Neural progenitor cell (in vitro differentiated cells): ENCODE measurements at places on chromosomes 16 and 17. TPM values are rescaled to one million over a fixed set of nuclear protein-coding genes. Genes with fewer than 3 reads are reported as not detected.

The MYH8 gene
- not detected in 2 replicates for total RNA-seq

The SIAH1 gene
- total RNA-seq = 50.0 and 73.9 TPM in 2 replicates

The DLX4 gene
- total RNA-seq = 0.53 TPM in 1 of 2 replicates, not detected in the other

The ABI3 gene
- total RNA-seq = not detected in 2 replicates

The PHF12 gene
- total RNA-seq = 49.1 and 54.3 TPM in 2 replicates

The TBC1D3I gene
- total RNA-seq = 0.22 TPM in 1 of 2 replicates, not detected in the other

The LITAFD gene
- not detected in 2 replicates for total RNA-seq

The ACE gene
- 0.22 TPM in 1 of 2 replicates, not detected in the other for total RNA-seq

DNA sequence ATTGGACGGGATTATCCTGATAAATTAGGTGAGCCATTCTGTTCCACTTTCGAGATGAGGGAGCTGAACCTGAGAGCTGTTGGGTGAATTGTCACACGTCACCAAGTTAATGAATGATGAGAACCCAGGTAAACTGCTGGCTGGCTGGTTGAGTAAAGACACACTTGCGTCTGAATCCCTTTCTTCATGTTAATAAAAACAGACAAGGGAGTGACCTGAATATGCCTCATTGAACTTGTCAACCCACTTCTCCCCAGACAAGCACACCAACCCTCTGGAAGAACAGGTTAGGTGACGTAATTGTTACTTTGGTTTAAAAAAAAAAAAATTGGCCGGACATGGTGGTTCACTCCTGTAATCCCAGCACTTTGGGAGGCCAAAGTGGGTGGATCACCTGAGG is 400.9 kb upstream of the CDH5 start:
- H3K27ac ChIP-seq = no peak overlapping the region
- no peak for DNase-seq
- H3K4me1 ChIP-seq = peaks cover 4% of the 10 kb centered on the region
- no peaks in the 10 kb centered on the region for H3K27me3 ChIP-seq
- H3K4me3 ChIP-seq = no peak overlapping the region
- no peaks in the 10 kb centered on the region for H3K36me3 ChIP-seq

DNA sequence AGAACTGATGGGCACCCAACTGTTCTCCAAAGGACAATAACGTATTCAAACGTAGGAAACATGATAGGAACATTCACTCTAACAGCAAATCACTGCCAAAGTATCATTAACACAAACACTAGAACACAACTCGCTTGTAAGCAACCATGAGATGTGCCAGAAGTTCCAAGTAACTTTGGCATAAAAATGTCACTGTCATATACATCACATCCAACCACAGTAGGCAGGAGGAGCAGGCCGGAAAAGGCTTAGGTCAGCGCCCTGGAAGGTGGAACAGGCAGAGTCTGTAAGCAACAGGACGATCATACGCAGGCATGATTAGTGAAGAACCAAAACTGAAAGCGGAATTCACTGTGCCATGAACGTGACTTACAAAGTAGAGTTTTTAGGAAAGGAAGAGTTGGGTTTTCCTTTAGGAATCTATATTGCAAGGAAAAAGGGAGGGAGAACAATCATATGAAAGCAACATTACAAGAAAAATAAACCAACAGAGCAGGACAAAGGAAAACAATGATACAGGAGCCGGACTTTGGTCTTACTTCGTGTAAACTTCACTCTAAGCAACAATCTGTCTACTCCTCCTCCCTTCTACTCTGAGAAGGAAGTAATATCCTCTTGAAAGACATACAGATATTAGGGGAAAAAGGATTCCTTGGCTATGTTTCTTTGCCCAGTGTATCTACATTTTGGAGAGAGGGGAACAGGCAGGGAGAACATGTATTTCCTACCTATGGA is 52.3 kb downstream of the YWHAE start:
- peak overlapping the region; percentile 75 for H3K27ac ChIP-seq
- no peak for DNase-seq
- H3K27me3 ChIP-seq = no peaks in the 10 kb centered on the region
- H3K36me3 ChIP-seq = peaks cover 10% of the 10 kb centered on the region

DNA sequence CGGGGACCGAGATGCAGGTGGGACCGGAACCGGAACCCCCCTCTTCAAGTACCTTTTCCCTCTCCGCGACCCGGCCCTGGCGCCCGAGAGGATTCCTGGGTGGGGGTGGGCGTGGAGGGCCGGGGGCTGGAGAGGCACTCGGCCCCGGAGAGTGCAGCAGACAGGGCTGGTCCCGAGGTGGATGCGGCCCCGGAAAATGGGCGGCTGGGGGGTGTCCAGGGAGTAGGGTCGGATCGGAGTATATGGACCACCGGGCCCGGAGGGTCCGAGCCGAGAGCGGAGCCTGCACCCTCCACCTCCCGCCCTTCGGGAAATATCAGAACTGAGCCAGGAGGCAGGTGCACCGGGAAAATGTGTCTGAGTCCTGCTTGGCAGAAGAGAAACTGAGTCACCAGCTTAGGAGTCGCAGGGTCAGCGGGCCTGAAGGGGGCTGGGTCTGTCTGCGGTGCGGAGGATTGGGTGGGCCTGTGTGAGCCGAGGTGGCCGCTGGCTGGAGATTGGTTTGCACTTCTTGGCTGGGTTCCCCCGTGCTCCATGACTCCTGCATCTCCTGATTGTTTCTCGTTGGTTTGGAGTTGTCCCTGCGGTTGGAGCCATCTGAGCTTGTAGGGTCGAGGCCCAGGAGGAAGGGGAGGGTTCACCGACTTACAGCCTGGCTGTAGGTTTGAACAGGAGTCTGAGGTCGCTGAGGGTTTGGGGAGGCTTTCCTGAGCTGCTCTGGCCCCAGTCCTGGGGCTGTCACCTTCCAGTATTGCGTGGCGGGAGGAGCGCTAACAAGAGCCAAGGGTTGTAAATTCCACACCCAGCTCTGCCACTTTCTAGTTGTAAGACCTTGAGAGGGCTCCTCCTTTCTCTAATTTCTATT is 518 bp downstream of the SH2B1 start:
- no peaks in the 10 kb centered on the region for H3K36me3 ChIP-seq
- no peaks in the 10 kb centered on the region for H3K4me1 ChIP-seq
- peak overlapping the region; percentile 98 for H3K27ac ChIP-seq
- H3K27me3 ChIP-seq = no peaks in the 10 kb centered on the region
- DNase-seq = peak; percentile 39
- H3K4me3 ChIP-seq = peak overlapping the region; percentile 95

DNA sequence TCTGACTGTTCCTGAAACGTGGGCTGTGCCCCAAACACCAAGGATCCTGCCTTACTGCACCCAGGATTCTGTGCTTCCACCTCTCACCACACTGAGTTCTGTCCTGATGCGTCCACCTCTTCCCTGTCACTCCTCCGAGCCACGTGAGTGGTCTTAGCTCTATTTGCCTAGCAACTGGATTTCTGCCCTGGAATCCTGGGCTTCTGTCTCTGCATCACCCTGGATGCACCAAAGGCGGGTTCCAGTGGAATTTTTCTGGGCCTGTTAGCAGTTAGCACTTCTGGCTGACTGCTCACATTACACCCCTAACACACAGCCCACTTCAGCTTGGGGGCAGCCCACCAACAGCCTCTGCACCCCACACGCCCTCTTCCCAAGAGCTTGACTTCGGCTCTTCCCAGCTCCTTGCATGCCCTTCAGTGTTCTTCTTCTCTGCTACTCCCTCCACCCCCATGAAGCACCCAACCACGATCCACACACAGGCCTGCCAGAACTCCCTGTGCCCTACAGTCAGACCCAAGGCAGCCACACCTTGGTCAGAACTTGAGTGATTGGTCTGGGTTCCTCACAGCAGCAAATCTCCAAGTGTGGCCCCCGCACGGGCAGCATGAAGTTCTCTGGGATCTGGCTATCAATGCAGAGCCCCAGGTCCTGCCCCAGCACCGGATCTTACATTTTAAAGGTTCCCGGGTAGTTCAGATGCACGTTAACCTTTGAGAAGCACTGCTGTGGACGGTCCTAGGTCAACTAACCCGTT is 129.8 kb upstream of the RCVRN start:
- no peaks in the 10 kb centered on the region for H3K27me3 ChIP-seq
- no peak overlapping the region for H3K27ac ChIP-seq
- no peaks in the 10 kb centered on the region for H3K36me3 ChIP-seq
- H3K4me1 ChIP-seq = peaks cover 21% of the 10 kb centered on the region

DNA sequence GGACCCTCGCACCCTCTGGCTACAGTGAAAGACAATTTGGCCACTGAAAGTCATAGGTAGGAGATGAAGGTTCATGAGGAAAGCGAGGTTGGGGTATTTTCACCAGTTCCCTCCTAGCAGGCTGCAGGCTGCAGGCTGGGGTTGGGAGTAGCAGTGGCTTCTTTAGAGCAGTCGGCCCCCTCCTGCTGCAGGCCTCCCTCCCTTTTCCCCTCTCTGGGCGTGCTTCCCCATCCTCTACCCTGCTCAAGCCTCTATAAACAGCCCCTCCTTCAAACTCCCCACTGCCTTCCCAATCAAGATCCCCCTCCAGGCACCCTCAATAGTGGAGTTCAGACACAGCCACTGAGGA is 41.8 kb downstream of the GAS7 start:
- H3K4me1 ChIP-seq = no peaks in the 10 kb centered on the region
- no peaks in the 10 kb centered on the region for H3K36me3 ChIP-seq
- no peak overlapping the region for H3K27ac ChIP-seq
- DNase-seq = no peak

DNA sequence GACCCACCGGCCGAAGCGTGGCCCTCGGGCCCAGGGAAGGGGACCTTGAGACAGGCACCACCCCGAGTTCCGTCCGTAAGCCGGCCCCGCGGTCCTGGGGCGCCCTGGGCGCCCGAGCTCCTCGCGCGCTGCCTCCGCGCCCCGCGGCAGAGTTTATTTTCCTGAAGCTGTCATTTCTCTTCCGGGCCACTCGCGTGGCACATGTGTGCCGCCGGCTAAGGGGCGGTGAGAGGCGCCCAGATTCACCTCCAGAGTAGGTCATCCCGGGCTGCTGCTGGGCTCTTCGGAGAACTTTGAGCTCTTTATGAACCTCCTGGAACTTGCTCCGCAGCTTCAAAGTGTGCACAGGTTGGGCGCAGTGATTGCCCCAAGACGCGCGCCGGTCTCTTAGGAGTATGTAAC is 489 bp downstream of the ZC3H18 start:
- H3K4me3 ChIP-seq = peak overlapping the region; percentile 89
- no peaks in the 10 kb centered on the region for H3K36me3 ChIP-seq

DNA sequence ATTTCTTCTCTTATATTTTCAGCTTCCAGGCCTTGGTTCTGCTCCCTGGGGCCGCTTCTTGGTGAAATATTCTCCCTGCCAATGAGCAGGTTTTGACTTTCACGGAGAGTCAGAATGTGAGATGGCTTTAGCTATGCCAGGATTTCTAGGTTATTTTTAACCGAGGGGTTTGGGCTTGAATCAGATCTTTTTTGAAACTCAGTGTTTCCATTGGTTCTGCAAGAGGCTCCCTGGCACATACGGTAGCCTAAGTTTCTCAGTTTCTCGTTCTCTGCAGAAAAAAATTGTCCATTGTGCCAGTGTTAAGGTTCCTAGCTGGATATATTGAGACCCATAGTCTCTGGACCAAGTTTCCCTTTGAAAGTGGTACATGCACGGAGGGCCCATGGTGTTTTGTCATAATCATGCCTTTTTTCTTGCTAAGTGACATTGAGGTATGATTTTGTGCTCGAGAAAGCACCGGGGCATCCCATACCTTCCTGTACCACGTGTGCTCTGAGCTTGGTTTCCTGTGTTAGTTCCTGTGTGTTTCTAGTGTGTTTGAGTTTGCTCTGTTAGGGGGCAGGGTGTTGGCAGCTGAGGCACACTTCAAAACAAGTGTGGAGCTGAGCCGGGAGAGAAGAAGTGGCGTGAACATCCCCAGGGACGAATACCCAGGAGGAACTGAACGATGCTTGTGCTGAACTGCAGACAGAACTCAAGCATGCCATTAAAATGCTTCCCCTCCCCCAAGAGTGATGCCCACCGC is 127.2 kb downstream of the HS3ST3B1 start:
- no peaks in the 10 kb centered on the region for H3K36me3 ChIP-seq
- no peak for DNase-seq
- H3K4me1 ChIP-seq = no peaks in the 10 kb centered on the region

DNA sequence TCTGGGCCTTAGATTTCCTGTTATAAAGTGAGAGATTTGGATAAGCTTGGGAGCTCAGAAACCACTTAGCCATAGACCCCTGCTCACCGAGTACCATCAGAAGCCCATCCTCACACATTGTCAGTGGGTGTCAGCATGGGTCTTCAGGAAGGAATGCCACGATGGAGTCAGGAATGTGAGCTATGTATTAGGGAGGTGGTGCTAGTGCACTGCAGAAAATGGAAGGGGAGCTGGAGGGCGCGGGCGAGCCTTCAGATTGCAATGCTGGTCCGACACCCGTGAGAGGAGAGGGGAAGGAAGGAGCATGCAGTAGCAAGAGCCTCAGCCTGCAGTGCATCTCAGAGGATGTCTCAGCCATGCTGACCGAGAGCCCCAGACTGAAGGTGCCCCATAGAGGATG is 294.5 kb downstream of the FOXL1 start:
- H3K27me3 ChIP-seq = no peaks in the 10 kb centered on the region
- no peaks in the 10 kb centered on the region for H3K36me3 ChIP-seq
- H3K4me1 ChIP-seq = peaks cover 5% of the 10 kb centered on the region
- no peak overlapping the region for H3K27ac ChIP-seq
- no peak overlapping the region for H3K4me3 ChIP-seq

- H3K36me3 ChIP-seq = no peaks in the 10 kb centered on the region
- no peaks in the 10 kb centered on the region for H3K27me3 ChIP-seq
- no peak overlapping the region for H3K27ac ChIP-seq
- peaks cover 3% of the 10 kb centered on the region for H3K4me1 ChIP-seq
- no peak for DNase-seq
Measured at GRCh38 chr17:4038076-4038475, 73.8 kb upstream of the ATP2A3 start.
